Glomerular endothelial cell (primary cell): ENCODE measurements at places on chromosomes 3 and 15. TPM values are rescaled to one million over a fixed set of nuclear protein-coding genes. Genes with fewer than 3 reads are reported as not detected.

OSTN gene
- not detected in 2 replicates for total RNA-seq

ALDH1A3 gene
- total RNA-seq: 19.6 and 27.1 TPM in 2 replicates

DNA sequence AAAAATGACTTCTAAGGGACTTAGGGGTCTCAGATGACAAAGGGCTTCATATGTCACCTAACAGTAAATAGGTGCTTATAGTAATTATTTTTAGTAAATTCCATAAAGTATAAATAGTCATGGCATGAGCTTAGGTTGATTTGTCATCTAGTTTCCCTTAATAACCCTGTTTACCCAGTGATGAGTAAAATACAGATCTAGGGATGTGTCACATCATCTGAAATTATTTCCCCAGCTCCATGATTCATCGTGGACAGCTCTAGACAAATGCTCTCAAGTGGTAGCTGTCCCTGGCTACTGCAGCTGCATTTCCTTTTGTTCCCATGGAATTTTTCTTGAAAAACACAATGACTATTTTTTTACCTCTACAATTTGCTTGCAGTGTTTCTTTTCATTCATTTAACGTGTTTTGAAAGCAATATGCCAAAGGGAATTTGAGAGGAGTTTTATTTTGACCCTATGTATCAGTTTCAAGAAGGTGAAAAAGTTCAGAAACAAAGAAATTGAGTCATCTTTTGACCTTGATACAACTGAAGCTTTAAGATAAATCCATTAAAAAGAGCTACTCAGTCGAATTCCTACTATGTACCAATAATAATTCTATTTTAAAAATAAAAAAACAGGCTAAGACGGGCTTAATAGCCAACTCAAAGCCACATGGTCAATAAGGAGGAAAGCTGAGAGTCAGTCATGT is 241.6 kb downstream of the KCNMB2 start:
- no peak for DNase-seq

- DNase-seq: no peak
Measured at GRCh38 chr15:71232411-71232810, 117.1 kb downstream of the THSD4 start.

DNA sequence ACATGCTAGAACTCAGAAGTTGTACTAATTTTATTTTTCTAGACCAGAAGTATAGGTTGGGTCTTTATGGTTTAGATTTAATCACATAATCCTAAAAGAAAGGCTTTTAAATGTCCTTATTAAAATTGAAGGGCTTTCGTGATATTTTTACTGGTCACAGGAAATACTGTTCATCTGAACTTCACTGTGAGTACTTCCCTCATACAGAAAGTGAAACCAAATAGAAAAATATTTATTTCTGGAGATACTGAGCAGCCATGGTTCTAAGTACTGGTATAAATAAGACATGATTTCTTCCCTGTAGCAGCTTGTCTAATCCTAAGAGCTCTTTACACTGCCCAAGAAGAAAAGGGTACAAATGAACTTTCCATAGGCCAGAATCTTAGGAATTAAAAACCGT is 2.0 kb downstream of the SNRK start:
- no peak for DNase-seq

DNA sequence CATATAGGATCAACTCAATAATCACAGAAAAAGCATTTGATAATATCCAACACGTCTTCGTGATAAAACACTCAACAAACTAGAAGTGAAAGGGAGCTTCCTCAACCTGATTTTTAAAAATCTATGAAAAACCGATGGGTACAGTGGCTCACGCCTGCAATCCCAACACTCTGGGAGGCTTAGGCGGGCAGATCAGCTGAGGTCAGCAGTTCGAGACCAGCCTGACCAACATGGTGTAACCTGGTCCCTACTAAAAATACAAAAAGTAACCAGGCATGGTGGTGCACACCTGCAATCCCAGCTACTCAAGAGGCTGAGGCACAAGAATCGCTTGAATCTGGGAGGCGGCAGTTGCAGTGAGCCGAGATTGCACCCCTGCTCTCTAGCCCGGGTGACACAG is 2.2 kb upstream of the MFGE8 start:
- no peak for DNase-seq

GRCh38 chr3:184611607-184612281 is 50.2 kb downstream of the EPHB3 start:
- DNase-seq: no peak

GOLGA6L7 gene
- not detected in 2 replicates for total RNA-seq

- DNase-seq: no peak
Measured at GRCh38 chr15:101162701-101163483, 89.0 kb downstream of the CHSY1 start.

- no peak for DNase-seq
Measured at GRCh38 chr15:76059320-76060117, at the start of gene TMEM266. TMEM266 (plus strand) TSS chr15:76059985; CDS start chr15:76134264, 74,279 bp downstream.

SLC12A1 gene
- not detected in 2 replicates for total RNA-seq

DNA sequence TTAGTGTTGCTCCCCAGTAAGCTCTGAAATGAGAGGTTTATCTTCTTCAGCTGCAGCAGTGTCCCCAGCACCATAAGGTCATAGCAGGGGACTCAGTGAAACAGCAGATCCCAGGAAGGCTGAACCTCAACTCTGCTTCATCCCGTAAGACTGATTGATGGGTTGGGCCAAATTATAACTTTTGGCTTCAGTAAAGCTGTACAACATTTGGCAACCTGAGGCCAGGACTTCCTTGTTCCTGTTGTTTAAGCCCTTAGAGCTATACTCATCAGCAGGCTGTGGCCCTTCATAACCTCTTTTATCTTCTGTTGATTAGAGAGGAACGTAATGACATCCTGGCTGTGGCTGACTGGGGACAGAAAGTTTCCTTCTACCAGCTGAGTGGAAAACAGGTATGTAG is 29.0 kb downstream of the IFT122 start:
- no peak for DNase-seq
